Smooth muscle cell of the umbilical artery (primary cell): ENCODE measurements at places on chromosomes 5 and 9. TPM values are rescaled to one million over a fixed set of nuclear protein-coding genes. Genes with fewer than 3 reads are reported as not detected.

IFNA2 gene
- not detected in 2 replicates for total RNA-seq

GTF2H2C gene
- 28.8 and 52.8 TPM in 2 replicates for total RNA-seq

TRIM7 gene
- 0.30 and 0.69 TPM in 2 replicates for total RNA-seq

PDLIM4 gene
- 95.6 and 133 TPM in 2 replicates for total RNA-seq

ANGPTL2 gene
- total RNA-seq: 6.3 and 19.0 TPM in 2 replicates

ABO gene
- total RNA-seq: not detected in 2 replicates

FSTL4 gene
- total RNA-seq: not detected in 2 replicates

SPINK13 gene
- not detected in 2 replicates for total RNA-seq
